ENCODE measurements at places on chromosomes 4 and X. TPM values are rescaled to one million over a fixed set of nuclear protein-coding genes. Genes with fewer than 3 reads are reported as not detected.

N4BP2 gene
- 38.9 TPM for total RNA-seq

RAB40AL gene
- 2.0 TPM for total RNA-seq

SCFD2 gene
- total RNA-seq = 15.8 TPM

SPANXA1 gene
- not detected for total RNA-seq

TBC1D8B gene
- total RNA-seq = 8.7 TPM

FGG gene
- total RNA-seq = 2.5 TPM

RXFP1 gene
- not detected for total RNA-seq

GPR82 gene
- not detected for total RNA-seq

DNA sequence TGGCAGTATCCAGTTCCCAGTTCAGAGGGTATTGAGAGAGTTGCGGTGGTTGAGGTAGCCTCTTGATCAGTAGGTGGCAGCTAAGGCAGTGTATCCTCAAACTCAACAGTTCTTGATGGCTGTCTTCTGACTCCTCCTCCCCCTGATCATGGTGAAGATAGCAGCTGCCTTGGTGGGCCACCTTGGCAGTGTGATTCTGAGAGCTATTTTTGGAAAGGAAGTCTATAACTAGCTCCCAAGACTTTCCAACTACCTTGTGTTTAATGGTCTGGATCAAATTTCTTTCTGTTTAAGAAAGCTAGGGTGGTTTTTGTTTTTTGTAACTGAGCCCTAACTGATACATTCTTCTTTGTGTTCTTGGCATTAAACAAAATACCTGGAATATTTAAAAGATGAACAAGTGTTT is 10.5 kb upstream of the TBC1D19 start:
- no peak for DNase-seq

- DNase-seq = no peak
Measured at GRCh38 chr4:6423575-6423974, 48.8 kb downstream of the PPP2R2C start.

DNA sequence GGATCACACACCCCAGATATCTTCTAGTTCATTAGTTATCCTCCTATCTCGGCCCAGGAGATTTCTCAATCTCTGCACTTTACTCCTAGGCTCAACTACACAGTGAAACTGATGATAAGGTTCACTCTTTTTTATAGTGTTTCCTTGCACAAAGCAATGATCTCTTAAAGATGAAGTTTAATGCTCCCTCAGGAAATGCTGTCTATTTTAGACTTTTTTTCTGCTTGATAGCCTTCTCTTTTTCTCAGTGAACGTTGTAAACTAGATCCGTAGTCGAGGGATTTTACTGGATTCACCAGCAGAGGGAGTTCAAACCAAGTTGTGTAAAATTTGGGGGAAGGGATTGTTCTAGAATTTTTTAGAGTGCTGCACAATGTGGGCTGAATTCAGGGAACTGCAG is 269.6 kb downstream of the GBA3 start:
- DNase-seq = no peak

DNA sequence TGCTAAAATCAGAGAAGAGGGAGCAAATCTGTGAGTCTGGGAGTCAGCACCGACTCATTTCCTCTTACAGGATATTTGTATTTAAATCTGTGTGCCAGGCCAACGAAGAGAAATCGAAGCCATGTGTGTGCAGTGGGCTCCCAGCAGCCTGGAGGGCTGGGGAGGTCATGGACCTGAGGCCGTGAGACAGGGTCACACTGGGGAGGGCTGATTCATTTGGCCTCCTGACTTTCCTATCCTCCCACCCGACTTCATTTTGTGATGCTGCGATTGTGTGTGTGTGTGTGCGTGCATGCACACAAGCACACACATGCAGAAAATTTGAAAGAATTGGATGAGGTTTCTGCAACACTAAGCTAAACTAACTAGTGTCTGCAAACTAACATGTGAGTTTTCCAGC is 48.7 kb upstream of the STX18 start:
- no peak for DNase-seq

GRCh38 chrX:10395643-10396042 is 224.7 kb downstream of the MID1 start:
- DNase-seq = no peak

DNA sequence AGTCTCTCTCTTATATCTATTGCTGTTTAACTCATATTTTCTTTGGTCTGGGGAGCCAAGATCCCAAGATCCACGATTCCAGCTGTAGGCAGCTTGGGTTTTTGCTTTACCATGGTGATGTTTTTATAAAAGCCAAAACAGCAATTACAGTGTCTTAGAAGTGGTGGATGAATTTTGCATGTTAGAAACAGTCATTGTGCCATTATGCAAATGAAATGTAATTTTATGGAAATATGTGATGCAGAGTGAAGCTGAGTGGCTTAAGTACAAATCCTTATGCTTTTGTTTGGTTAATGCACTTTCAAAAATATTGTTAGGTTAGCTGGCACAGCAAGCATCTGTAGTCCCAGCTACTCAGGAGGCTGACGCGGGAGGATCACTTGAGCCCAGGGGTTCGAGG is 32.8 kb upstream of the PTTG2 start:
- DNase-seq = no peak

DNA sequence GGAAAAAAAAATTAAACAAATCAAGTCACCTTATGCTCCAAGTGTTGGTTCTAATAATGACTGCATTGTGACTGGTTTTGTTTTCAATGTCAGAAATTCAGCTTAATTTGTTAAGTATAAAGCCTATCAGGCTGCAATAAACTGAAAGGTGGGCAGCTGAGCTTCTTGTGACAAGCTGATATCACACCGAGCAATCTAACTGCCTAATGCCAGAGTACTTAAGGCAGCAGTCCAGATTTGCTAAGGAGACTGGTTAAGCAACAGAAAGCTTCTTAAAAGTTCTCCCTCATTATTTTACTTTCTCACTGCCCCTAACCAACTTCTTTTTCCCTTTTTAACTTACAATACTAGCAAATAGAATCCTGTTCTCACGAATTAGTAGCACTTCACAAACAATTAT is 201.0 kb downstream of the MAB21L2 start:
- no peak for DNase-seq

DNA sequence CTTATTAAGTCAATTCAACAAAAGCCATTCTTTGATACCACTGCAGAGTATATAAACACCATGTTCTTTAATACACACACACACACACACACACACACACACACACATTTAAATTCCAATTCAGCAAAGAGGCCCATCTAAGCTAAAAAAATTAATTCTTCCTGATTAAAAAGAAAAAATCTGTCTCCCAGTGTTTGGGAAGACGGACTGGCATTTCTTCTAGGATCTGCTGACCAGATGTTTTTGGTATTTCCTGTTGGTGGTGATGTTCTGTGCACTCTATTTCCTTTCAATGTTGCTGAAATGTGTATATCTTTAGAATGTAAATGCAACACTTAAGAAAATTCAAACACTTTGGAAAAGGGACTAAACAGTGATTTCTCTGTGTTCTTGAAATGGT is 243.8 kb downstream of the THOC2 start:
- no peak for DNase-seq

DNA sequence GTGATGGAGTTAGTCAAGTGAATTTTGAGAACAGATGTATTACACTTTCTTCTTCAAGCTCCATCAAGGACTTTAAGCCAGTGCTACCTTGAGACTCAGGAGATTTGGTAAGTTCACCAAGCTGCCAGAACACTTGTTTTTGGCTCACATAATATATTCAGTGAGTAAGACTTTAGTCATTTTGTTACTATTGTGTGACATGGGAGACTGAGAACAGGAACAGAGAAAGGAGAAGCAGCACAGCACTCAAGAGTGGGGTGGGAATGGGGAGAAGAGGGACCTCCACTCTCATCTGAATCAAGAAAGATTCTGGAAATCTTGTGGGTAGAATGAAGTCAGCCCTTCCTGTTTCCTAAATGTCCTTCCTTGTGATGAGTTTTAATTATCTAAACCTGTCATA is 87.3 kb upstream of the TET2 start:
- no peak for DNase-seq

DNA sequence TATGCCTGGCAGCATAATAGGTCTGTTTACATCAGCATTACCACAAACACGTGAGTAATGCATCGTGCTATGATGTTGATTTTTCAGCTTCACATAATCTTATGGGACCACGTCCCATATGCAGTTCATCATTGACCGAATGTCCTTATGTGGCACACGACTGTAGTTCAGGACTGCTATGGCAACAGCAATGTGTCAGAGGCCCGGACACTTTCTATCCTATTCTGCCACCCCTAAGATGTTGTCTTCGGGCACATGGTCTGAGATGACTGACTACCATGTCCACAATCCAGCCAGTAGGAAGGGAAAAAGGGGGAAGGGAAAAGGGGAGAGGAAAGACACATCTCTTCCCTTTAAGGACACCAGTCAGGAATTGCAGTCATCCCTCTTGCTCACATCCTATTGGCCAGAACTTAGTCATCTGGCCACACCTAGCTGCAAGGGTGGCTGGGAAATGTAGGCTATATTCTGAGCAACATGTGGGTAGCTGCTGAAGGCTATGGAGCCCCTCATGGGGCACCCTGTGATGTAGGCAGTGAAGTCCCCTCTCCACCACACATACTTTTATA is 196.0 kb upstream of the RBPJ start:
- DNase-seq = no peak

DNA sequence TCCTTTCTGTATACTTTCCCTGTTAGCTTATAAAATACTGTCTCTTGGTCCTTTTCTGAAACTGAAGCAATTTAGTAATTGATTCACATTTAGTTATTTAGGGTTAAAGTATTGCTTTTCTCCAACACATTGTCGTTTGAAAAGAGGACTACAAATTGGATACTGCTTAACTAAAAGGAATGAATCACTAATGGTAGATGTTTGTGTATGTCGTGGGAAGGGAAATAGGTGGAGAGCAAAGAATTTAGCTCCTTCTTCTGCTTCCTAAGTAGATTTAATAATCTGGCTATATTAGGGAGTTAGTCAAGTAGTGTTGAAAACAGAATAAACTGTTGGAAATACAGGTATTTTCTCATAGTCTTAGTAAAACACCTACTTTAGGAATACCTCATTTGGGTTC is 27.9 kb downstream of the SLAIN2 start:
- DNase-seq = no peak

DNA sequence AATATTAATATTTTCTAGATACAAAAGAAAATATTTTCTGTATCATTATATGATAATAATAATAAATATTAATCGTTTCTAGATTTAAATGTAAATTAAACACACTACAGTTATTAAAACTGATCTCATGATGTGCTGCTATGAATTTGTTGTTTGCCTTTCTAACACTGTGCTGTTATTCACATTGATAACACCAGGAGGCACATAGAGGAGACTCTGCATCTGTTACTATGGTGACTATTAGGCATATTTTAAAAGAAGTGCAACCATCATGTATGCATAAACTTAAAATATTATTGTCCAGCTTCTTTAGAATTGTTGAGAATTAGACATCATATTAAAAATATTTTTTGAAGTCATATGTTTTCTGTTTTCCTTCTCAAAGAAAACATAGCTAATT is 11.8 kb upstream of the PDGFC start:
- no peak for DNase-seq

DNA sequence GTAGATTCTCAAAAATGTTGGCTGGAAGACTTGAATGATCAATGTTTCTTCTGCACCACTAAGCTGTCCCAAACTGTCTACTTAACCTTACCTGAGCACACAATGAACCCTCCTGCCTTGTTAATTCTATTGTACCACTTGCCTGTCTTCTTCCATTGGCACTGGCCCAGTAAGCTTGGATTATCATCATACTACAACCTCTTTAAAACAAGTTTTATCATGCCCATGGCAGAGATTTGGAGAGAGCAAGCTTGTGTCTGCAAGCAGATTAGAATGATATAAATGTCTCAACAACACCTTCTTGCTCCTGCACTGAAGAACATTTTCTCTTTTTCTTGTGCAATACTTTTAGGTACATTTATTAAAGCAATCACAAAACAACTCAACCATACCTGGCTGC is 74.0 kb upstream of the VMA21 start:
- DNase-seq = no peak

DNA sequence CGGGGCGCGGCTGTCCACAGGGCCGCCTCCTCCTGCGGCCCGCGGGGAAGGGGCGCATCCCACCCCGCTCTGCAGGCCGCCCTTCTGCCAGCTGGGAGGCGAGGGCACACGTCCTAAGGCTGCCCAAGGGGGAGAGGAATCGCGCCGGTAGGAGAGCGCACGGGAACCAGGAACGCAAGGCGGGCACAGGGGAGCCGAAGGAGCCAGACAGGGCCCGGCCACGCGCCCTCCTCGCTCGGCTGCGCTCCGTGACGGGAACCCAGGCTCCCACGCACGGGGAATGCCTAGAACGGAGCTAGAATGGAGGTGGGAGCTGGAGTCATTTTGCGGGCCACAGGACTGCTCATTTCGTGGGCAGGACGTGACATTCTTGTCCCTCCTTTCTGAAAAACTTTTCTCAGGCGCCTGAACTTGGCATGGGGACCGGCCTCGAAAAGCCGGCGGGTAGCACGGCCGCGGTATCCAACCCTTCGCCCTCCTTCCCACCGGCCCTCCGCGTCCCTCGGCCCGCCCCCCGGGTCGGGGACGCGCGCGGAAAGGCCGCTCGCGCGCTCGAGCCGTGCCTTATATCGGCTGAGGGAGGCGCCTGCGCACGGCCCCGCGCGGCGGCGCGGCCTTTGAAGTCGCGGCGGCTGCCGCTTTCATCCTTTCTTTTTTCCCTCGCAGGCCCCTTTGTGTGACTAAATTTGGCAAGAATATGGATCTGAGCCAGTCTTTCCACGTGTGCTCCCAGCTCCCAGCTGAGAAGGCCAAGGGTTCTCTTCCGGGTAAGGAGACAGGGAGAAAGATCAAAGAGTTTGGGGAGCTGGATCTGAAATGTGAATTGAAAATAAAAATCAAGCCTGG is 4.2 kb upstream of the LEF1 start:
- DNase-seq = peak; percentile 84

DNA sequence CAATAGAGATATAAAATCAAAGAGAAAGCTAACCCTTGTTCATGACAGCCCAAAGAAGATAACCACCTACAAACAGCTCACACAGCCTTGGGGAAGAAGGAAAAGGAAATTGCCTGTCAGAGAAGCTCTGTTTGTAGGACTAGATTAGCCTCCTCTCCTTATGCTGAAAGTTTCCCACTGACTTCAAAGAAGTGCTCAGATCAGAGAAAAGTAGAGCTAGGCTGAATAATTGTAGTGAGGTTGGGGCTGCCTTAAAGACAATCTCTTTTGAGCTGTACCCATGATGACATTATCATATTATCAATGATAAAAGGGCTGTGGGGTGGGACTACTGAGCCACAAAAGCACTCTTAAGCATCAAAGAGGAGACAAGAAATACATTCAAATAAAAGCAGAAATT is 223.0 kb upstream of the GALNT7 start:
- DNase-seq = no peak
